ENCODE measurements at places on chromosomes 12 and 14.

DNA sequence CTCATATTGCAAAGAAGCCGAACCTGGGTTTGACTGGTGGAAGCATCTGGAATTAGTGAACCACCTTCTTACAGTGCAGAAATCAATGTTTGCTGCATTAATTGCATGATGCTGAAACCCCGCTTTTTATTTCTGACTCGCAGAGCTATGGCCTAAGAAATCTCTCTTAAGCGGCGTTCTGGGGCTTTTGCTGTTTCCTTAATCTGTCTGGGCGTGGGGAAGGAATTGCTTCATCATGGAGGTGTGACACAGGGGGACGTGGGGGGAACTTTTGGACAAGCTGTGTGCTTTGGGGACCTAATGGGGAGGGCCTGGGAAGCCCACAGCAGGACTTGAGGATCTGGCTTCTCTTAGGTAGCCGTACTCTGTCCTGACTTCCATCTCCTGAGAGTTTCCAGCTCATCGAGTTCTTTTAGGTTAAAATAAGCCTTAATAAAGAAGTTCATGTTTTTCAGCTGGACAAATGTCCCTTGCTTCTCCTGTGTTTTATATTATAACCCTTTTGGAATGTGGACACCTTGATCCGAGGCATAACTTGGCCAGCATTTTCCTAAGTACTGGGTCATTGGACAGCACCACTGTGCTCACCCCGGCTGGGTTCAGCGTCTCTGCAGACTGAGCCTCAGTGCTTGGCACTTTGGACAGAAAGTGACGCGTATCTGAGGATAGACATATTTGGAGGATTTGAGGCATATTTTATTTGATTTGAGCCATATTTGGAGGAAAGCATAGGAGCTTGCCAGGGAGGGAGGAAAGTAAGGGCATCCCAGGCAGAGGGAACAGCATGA is 192.1 kb upstream of the MYL2 start:
- DNase-seq = no peak

GRCh38 chr12:68469113-68469512 is 137.0 kb upstream of the MDM1 start:
- DNase-seq = peak; percentile 56

- DNase-seq = peak; percentile 76
Measured at GRCh38 chr14:52391881-52392615, 77.9 kb downstream of the PTGER2 start.

GRCh38 chr12:32501835-32502333 is 102.5 kb downstream of the FGD4 start:
- peak; percentile 56 for DNase-seq

GRCh38 chr12:10088955-10089900 is 9.6 kb downstream of the CLEC1A start:
- no peak for DNase-seq

GRCh38 chr14:21107283-21107800 is 6.5 kb downstream of the TMEM253 start:
- no peak for DNase-seq

- DNase-seq = no peak
Measured at GRCh38 chr12:123472438-123472849, 14.5 kb downstream of the SNRNP35 start.

- DNase-seq = peak; percentile 63
Measured at GRCh38 chr12:108622421-108622820, 11.3 kb downstream of the SELPLG start.
